Thymus (tissue), 14 donors: ENCODE measurements at places on chromosomes 5 and 9. TPM values are rescaled to one million over a fixed set of nuclear protein-coding genes. Genes with fewer than 3 reads are reported as not detected.

PALM2AKAP2 gene
- total RNA-seq = 0.76 TPM

GMCL2 gene
- under 0.01 TPM for total RNA-seq

TAL2 gene
- 0.19 TPM for total RNA-seq

IGFBPL1 gene
- total RNA-seq = 6.0 TPM

PCDHGA3 gene
- total RNA-seq = 0.19 TPM

C9orf153 gene
- total RNA-seq = 0.19 TPM

CCDC192 gene
- total RNA-seq = 0.09 TPM

CTXN3 gene
- not detected for total RNA-seq

WNT8A gene
- 0.05 TPM for total RNA-seq
